ENCODE measurements at places on chromosomes 11 and 22.

- DNase-seq = no peak
Observed at GRCh38 chr22:31917227-31917921, 27.0 kb upstream of the YWHAH start.

DNA sequence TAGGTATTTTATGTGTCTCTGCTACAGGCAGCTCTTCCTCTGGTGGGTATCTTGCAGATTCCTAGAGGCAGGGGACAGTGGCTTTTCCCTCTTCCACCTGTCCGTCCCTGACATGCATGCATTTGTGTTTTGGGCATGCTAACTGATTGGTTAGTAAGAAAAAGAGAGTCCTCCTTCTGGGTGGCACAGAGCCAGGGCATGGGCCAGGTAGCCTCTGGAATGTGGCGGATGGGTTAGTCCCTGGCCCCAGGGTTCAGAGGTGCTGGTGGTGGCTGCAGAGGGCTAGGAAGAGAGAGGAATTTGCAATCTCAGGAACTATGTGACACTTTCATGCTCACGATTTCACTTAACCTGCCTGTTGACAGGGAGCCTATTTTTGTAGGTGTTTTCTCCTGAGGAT lies 5.8 kb upstream of the MS4A15 start:
- no peak for DNase-seq

- no peak for DNase-seq
Observed at GRCh38 chr11:95247883-95248282, 16.9 kb upstream of the SESN3 start.

DNA sequence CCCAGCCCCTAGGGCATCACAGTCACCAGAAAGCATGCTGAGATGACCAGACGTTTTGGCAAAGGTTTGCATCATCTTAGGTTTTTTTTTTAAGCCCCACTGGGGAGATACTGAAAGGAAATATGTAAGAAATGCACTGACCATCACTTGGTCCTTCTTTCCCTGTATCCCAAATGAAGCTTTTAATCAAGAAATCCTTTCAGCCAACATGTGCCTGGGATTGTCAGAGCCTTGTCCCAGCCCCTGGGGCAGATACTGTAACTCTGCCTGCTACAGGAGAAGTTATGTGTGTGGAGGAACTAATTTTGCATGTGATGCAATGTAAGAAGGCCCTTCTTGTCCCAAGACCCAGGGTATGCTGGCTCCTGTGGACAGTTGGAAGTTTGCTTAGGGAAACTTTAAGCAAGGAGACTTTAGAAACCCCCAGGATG lies 65.6 kb downstream of the PPFIBP2 start:
- DNase-seq = no peak

- DNase-seq = no peak
Observed at GRCh38 chr11:41146326-41146725, 313.1 kb downstream of the LRRC4C start.

- DNase-seq = no peak
Observed at GRCh38 chr11:125390946-125391345, 105.1 kb downstream of the FEZ1 start.

DNA sequence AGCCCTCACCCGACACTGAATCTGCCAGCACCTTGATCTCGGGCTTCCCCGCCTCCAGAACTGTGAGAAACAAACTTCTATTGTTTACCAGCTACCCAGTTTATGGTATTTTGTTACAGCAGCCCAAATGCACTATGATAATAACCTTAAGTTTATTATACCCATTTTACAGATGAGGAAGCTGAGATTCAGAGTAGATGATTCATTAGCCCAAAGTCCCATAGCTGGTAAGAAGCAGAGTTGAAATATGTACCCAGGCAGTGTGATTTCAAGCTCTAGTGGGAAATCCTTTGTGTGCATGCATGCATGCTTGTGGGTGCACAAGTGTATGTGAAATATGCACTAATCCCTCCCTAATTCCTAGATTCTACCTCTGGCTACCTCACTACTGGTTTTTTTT lies 7.9 kb downstream of the GRIK4 start:
- DNase-seq = no peak

GRCh38 chr22:33209930-33210784 lies 152.0 kb upstream of the SYN3 start:
- DNase-seq = peak; percentile 4

- no peak for DNase-seq
Observed at GRCh38 chr11:4184163-4184916, 89.7 kb downstream of the RRM1 start.

GRCh38 chr11:44829838-44830237 lies 103.1 kb downstream of the TSPAN18 start:
- no peak for DNase-seq

GRCh38 chr22:23737696-23738095 lies 13.2 kb downstream of the ZNF70 start:
- no peak for DNase-seq

GRCh38 chr11:82823647-82824619 lies 76.3 kb downstream of the PRCP start:
- DNase-seq = no peak

GRCh38 chr11:94153320-94153719 lies 24.7 kb downstream of the PANX1 start:
- DNase-seq = no peak

- no peak for DNase-seq
Observed at GRCh38 chr11:24574461-24574860, 77.6 kb downstream of the LUZP2 start.

DNA sequence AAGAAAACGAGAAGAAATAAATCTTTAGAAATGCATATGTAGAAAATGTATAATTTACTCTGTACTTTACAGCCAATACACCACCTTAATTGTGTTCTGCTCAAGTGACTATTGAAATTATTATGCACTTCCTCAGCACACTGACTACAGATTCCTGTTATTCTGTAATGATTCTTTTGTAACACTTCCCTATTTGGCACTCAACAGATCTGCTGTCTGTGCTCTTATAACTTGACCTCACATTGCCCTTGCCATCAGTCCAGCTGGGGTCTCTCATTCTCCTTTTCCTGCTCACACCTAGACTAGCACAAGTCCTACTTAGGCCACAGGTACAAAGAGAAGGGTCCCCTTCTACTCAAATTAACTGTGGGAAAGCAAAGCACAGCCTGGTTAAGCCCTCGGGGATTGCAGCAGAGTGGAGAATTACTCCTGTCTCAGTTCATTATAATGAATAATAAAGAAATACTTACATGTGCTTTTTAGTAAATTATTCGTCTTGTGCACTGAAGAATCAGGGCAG lies 860.4 kb downstream of the OPCML start:
- no peak for DNase-seq
